ENCODE measurements at places on chromosomes 11 and 22. TPM values are rescaled to one million over a fixed set of nuclear protein-coding genes. Genes with fewer than 3 reads are reported as not detected.

Gene TRIM51
- not detected for polyA plus RNA-seq

Gene OR51B4
- not detected for polyA plus RNA-seq

Gene TBC1D22A
- 24.6 TPM for polyA plus RNA-seq

Gene LRRN4CL
- 0.58 TPM for polyA plus RNA-seq

Gene PKNOX2
- 1.5 TPM for polyA plus RNA-seq

Gene OR4B1
- not detected for polyA plus RNA-seq

Gene CARD16
- polyA plus RNA-seq, result 24.4 TPM

Gene PPME1
- polyA plus RNA-seq, result 40.8 TPM

Gene TMEM191B
- polyA plus RNA-seq, result 10.6 TPM

Gene FAM118A
- polyA plus RNA-seq, result 5.7 TPM

Gene DEFB131B
- polyA plus RNA-seq, result not detected

Gene HBG1
- not detected for polyA plus RNA-seq

Gene RFPL3
- not detected for polyA plus RNA-seq

All from kidney (tissue), 22 donors.